A549 treated with dexamethasone at 1 μM for 4 hours (cell line): ENCODE measurements at places on chromosomes 2 and 18. TPM values are rescaled to one million over a fixed set of nuclear protein-coding genes. Genes with fewer than 3 reads are reported as not detected.

Gene TBR1
- total RNA-seq: 0.01 to 0.09 TPM (median 0.04 TPM) in 4 of 5 replicates, not detected in the other

Gene GCG
- total RNA-seq: 0.07 to 0.18 TPM in 2 of 5 replicates, not detected in the others

Gene PARD6G
- total RNA-seq: 1.8 to 2.8 TPM (median 2.3 TPM) in 5 replicates

Gene ATP8B1
- 5.3 to 8.5 TPM (median 7.6 TPM) in 5 replicates for total RNA-seq

Gene TXNDC9
- 38.4 to 45.9 TPM (median 40.1 TPM) in 5 replicates for total RNA-seq

Gene IL18RAP
- 0.06 to 0.14 TPM (median 0.12 TPM) in 3 of 5 replicates, not detected in the others for total RNA-seq

Gene CNDP1
- not detected in 5 replicates for total RNA-seq

Gene EFHD1
- total RNA-seq: 3.5 to 5.1 TPM (median 4.9 TPM) in 5 replicates

Gene LONRF2
- 1.5 to 3.3 TPM (median 2.1 TPM) in 5 replicates for total RNA-seq

Gene ACADL
- total RNA-seq: 0.06 to 0.14 TPM (median 0.07 TPM) in 3 of 5 replicates, not detected in the others

Gene SLC14A1
- total RNA-seq: not detected in 5 replicates

Gene MOGAT1
- total RNA-seq: not detected in 5 replicates

Gene ASXL3
- not detected in 5 replicates for total RNA-seq

Gene RUFY4
- not detected in 5 replicates for total RNA-seq

Gene OBSL1
- total RNA-seq: 15.2 to 24.0 TPM (median 22.3 TPM) in 5 replicates

Gene GALR1
- not detected in 5 replicates for total RNA-seq

Gene SERPINB10
- total RNA-seq: not detected in 5 replicates
